Ecto neural progenitor cell (in vitro differentiated cells): ENCODE measurements at places on chromosomes 11 and 22.

DNA sequence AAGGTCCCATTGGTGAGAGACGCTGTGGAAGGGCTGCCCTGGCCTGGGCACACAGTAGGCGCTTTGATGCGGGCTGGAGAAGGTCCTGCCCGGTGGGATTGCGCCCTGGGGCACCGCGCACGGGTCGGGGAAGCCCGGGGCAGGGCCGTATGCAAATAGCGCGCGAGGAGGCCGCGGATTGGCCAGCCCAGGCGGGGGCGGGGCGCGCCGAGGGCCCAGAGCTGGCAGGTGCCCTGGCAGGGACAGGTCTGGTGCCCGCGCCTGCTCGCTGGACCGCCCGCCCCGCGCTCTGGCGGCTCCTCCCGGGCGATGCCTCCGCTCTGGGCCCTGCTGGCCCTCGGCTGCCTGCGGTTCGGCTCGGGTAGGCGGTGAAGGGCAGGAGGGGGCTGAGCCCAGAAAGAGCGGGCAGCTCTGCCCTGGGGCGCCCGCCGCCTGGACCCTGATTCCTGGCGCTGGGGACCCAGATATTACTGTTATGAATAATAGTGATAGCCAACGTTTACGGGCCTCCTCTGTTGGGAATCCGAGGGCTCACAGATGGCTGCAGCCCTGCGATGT, at the start of gene UPK3A:
Gene UPK3A (plus strand): TSS at position 245 of the 558 bp plus-strand sequence. CDS start 65 bp downstream, at position 310.
- DNase-seq = peak; percentile 89

- DNase-seq = no peak
Measured at GRCh38 chr11:68012843-68013610, 2.9 kb downstream of the ALDH3B1 start.

- DNase-seq = no peak
Measured at GRCh38 chr11:117535201-117535849, 207.7 kb downstream of the CEP164 start.

- DNase-seq = no peak
Measured at GRCh38 chr11:33631749-33632091, 68.9 kb downstream of the C11orf91 start.

- DNase-seq = no peak
Measured at GRCh38 chr11:115544422-115544948, 40.3 kb upstream of the CADM1 start.
